ENCODE measurements at places on chromosomes 5 and 9. TPM values are rescaled to one million over a fixed set of nuclear protein-coding genes. Genes with fewer than 3 reads are reported as not detected.
A peak's percentile ranks its signal among the peaks of the same experiment; 100 is the strongest.

Gene DENND4C
- 26.6 TPM for total RNA-seq

DNA sequence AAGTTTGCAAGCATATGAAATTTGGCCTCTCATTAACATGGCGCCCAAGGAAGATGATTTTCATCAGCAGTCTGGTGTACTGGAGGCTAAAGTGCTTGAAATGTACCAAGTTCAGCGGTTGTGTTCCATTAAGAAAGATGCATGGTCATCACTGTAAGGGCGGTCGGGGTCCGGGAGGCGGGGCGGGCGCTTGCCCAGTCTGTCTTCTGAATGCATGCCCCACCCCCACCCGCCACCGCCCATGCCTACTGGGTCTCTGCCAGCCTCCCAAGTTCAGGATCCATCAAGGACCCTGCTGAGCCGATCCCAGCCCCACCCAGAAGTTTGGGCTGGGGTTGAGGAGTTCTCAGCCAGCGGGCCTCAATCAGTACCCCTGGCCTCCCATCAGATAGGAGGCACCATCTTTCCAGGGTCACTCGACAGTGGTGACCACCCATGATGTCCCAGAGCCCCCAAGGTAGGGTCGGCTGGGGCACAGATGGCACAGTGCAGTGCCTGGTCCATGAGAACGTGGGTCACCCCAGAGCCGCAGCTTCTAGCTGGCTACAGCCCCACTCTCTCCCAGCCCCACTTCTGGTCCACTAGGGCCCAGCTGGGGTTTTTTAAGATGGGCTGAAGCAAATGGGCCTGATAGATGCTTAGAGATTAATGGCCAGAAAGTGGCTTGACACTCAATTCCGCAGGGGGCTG, 24.4 kb upstream of the PRDM12 start:
- peaks cover 29% of the 10 kb centered on the region for H3K36me3 ChIP-seq
- no peaks in the 10 kb centered on the region for H3K4me1 ChIP-seq

DNA sequence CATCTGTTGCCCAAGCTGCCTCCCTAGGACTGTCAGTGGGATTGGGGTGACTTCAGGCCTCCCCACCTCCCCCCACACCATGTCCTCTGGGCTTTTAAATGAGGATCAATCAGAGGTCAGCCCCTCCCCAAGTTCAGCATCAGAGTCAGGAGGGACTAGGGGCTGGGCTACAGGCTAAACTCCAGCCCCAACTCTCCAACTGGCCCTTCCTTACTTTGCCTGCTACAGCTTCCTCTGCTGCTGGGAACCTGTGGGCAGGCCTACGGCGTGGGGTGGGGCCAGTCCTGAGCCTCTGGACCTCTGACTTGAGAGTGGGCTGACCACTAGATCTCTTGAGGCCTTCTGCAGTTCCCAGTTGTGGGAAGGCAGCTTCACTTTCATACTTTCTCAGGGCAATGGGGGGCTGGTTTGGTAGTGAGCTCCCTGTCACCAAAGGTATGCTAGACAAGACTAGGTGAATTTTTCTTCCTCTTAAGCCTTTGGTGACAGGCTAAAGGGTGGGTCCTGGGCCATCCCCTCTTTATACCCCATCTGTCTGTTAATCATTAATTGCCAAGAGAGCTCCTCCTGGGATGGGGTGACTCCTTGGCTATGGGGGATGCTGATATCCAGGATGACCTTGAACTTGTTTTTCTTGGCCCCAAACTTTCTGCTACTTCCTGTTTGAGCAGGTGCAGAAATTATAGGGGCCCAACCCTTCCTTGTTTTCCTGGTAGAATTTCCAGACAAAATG, 10.8 kb upstream of the DAB2IP start:
- H3K4me1 ChIP-seq, result no peaks in the 10 kb centered on the region
- no peaks in the 10 kb centered on the region for H3K36me3 ChIP-seq
- no peaks in the 10 kb centered on the region for H3K27me3 ChIP-seq
- DNase-seq, result no peak
- H3K4me3 ChIP-seq, result no peak overlapping the region
- H3K27ac ChIP-seq, result no peak overlapping the region

DNA sequence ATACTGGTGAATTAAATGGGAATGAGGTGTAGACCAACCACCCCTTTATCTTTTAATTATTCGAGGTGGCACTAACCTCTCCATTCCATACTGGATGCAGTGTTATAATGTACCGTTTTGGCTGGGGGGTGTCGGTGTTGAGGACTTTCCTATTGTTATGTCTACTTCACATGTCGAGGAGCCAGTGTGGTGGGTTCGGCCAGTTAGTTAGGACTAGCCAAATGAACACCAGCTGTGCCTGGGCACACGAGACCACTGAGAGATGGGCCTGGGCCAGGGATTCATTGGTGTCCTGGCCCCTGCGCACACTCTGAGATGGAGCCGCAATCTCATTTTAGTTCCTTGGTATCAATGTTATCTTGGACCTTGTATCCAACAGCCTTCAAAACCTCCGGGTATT, 186.2 kb downstream of the CACNA1B start:
- no peaks in the 10 kb centered on the region for H3K4me1 ChIP-seq
- no peak overlapping the region for H3K27ac ChIP-seq
- peak overlapping the region; percentile 44 for H3K4me3 ChIP-seq
- H3K27me3 ChIP-seq, result no peaks in the 10 kb centered on the region
- peak; percentile 2 for DNase-seq

GRCh38 chr5:120088412-120088811, 375.7 kb upstream of the PRR16 start:
- no peak for DNase-seq
- H3K36me3 ChIP-seq, result no peaks in the 10 kb centered on the region
- no peaks in the 10 kb centered on the region for H3K4me1 ChIP-seq

Gene GPR151
- not detected for total RNA-seq

Gene EIF4E1B
- total RNA-seq, result 1.3 TPM
